ENCODE measurements at places on chromosomes 16 and 17. TPM values are rescaled to one million over a fixed set of nuclear protein-coding genes. Genes with fewer than 3 reads are reported as not detected.

The GDPD3 gene
- 0.47 TPM for total RNA-seq

GRCh38 chr17:42177684-42178083 lies 3.3 kb downstream of the KCNH4 start:
- no peak for DNase-seq

DNA sequence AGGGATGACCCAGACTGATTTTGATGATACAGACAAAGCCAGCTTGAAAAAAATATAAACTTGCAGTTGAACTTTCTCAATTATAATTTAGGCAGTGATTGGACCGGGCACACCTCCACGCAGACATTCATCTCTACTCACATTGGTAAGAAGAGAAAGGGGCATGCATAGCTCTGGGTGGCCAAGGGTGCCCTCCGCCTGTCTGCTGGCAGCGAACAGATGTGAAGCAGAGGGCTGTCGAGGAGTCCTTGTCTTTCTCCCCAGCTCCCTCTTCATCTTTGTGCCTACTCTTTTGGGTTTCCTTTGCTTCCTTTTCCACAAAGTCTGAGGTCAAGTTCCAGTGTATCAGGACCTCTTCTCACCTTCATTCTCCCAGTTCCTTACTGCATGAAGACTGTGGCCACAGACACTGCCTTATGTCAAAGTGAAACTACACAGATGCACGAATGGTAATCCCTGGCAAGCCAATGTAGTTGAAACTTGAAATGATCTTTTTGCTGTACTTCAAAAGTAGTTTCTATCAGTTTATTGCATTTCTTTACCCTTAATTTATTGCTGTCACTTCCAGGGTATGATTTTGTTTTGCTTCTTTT lies 343.7 kb upstream of the SOX9 start:
- DNase-seq: no peak

The KRT33B gene
- total RNA-seq: not detected

- peak; percentile 63 for DNase-seq
Measured at GRCh38 chr16:85699628-85700027, 10.9 kb upstream of the GINS2 start.

The CA7 gene
- not detected for total RNA-seq

- DNase-seq: no peak
Measured at GRCh38 chr17:13590441-13590840, 11.3 kb downstream of the HS3ST3A1 start.

The CHTF18 gene
- total RNA-seq: 8.9 TPM

The SOST gene
- total RNA-seq: not detected

Data from occipital lobe (tissue), 3 donors.